Lower leg skin (tissue), 4 donors: ENCODE measurements at places on chromosomes 1 and 21. TPM values are rescaled to one million over a fixed set of nuclear protein-coding genes. Genes with fewer than 3 reads are reported as not detected.

ZNF362 gene
- total RNA-seq: 24.2 TPM

KIF2C gene
- total RNA-seq: 3.3 TPM

COL8A2 gene
- 4.8 TPM for total RNA-seq

GIPC2 gene
- total RNA-seq: 7.3 TPM

NTNG1 gene
- 2.6 TPM for total RNA-seq
